ENCODE measurements at places on chromosomes 2 and 18. TPM values are rescaled to one million over a fixed set of nuclear protein-coding genes. Genes with fewer than 3 reads are reported as not detected.

Gene GALNT14
- total RNA-seq = 0.83 TPM

Gene CAVIN2
- 12.6 TPM for total RNA-seq

Gene TOGARAM2
- 0.26 TPM for total RNA-seq

Gene SERPINB8
- total RNA-seq = 9.7 TPM

Gene CIB4
- not detected for total RNA-seq

Gene UPP2
- not detected for total RNA-seq

Gene MFSD2B
- total RNA-seq = 0.17 TPM

Gene SULT1C2
- total RNA-seq = 0.26 TPM

Gene C1QL2
- total RNA-seq = not detected

Gene MERTK
- 6.6 TPM for total RNA-seq

Gene PLEK
- total RNA-seq = not detected

Gene C2orf78
- not detected for total RNA-seq
